ENCODE measurements at places on chromosomes 2 and 18. TPM values are rescaled to one million over a fixed set of nuclear protein-coding genes. Genes with fewer than 3 reads are reported as not detected.

- H3K27ac ChIP-seq: no peak overlapping the region
- no peaks in the 10 kb centered on the region for H3K27me3 ChIP-seq
- no peak overlapping the region for H3K4me3 ChIP-seq
- H3K4me1 ChIP-seq: peaks cover 2% of the 10 kb centered on the region
- no peak for DNase-seq
Observed at GRCh38 chr2:128552806-128553551, 234.3 kb upstream of the HS6ST1 start.

DNA sequence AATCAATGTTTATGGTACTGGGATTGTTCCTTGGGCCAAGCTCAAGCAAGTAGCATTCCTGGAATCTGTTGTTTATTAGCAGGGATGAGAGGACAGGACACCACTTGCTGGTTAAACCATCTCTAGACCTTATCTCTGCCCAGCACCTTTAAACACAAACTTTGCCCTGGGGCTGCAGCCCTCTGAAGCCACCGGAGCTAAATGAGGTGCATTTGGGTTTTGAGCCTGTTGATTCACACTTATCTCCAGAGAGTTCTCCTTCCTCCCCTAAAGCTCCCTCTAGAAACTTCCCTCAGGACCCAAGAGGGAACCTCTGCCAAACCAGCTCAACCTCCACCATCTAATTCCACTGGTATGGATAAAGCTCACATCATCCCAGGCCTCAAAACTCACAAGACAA is 94.8 kb upstream of the EPAS1 start:
- peaks cover 24% of the 10 kb centered on the region for H3K4me1 ChIP-seq
- H3K36me3 ChIP-seq: no peaks in the 10 kb centered on the region
- no peak overlapping the region for H3K4me3 ChIP-seq
- no peak for DNase-seq

DNA sequence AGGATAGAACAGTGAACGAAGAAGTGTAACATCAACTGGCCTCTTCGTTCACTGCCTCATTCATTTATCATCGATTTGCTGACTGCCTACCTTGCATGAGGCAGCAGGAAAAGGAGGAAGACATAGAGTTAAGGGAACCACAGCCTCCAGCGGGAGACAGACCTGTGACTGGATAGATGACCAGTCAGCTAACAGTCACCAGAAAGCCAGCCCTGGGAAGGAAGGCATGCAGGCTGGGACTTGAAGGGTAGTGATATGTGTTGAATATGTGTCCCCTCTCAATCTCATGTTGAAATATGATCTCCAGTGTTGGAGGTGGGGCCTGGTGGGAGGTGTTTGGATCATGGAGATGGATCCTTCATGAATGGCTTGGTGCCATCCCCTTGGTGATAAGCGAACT is 58.3 kb downstream of the CTIF start:
- no peak overlapping the region for H3K4me3 ChIP-seq
- H3K27ac ChIP-seq: no peak overlapping the region
- H3K27me3 ChIP-seq: peaks cover 6% of the 10 kb centered on the region
- DNase-seq: no peak
- peaks cover 5% of the 10 kb centered on the region for H3K4me1 ChIP-seq
- H3K36me3 ChIP-seq: no peaks in the 10 kb centered on the region

DNA sequence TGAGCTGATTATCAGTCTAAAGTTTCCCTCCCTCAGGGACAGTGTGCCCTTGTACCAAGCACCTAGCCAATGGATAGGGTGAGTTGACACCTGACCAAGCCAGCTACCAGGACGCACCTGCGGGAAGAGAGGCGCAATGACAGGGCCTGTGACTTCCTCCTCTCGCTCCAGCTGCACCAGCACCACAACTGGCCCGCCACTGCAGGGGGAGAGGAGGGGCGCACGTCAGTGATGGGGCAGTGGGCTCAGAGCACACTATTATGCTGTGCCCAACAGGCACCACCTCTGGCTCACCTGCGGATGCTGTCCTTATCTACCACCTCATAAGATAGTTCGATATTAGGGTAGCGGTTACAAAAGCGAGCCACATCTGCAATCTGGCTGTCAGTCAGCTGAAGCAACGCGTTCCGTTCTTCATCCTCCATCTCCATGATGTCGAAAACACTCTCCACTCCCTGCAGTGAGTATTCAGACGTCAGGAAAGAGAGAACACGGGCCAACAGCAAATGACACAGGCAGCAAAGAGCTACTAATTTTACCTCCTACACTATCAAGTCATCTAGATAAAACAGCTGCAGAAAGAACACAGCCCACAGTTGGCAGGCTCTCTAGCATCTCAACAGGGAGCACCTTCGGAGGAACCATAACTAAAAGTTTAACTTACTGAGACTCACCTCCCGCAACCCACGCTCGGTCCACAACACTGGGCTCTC is 10.9 kb downstream of the CIAO1 start:
- peaks cover 45% of the 10 kb centered on the region for H3K36me3 ChIP-seq
- no peak overlapping the region for H3K27ac ChIP-seq
- no peak for DNase-seq
- H3K4me3 ChIP-seq: no peak overlapping the region

The PPP3R1 gene
- 65.7 TPM for total RNA-seq
